Right lobe of liver (tissue), 6 donors: ENCODE measurements at places on chromosomes 1 and 21. TPM values are rescaled to one million over a fixed set of nuclear protein-coding genes. Genes with fewer than 3 reads are reported as not detected.

Gene CYP4A11
- 192 TPM for total RNA-seq

GRCh38 chr1:184383772-184384323 lies 3.0 kb upstream of the C1orf21 start:
- H3K27me3 ChIP-seq = no peaks in the 10 kb centered on the region
- H3K4me1 ChIP-seq = no peaks in the 10 kb centered on the region
- no peak overlapping the region for H3K27ac ChIP-seq
- H3K36me3 ChIP-seq = no peaks in the 10 kb centered on the region
- no peak for DNase-seq

Gene LMX1A
- total RNA-seq = not detected

Gene ZNF697
- total RNA-seq = 2.6 TPM

Gene HOOK1
- 28.7 TPM for total RNA-seq

GRCh38 chr21:22474403-22474802 lies 1476.2 kb downstream of the NCAM2 start:
- H3K27me3 ChIP-seq = no peaks in the 10 kb centered on the region
- no peak overlapping the region for H3K27ac ChIP-seq
- H3K4me1 ChIP-seq = no peaks in the 10 kb centered on the region
- no peak for DNase-seq
- H3K4me3 ChIP-seq = no peak overlapping the region

Gene IL12RB2
- total RNA-seq = 0.31 TPM

- H3K36me3 ChIP-seq = no peaks in the 10 kb centered on the region
- H3K4me1 ChIP-seq = no peaks in the 10 kb centered on the region
- no peak overlapping the region for H3K4me3 ChIP-seq
- no peaks in the 10 kb centered on the region for H3K27me3 ChIP-seq
- H3K27ac ChIP-seq = no peak overlapping the region
- no peak for DNase-seq
These were observed 258.0 kb upstream of the VAMP3 start for GRCh38 chr1:7513081-7513480.

Gene PLXNA2
- 5.6 TPM for total RNA-seq

Gene CREG1
- total RNA-seq = 225 TPM

- DNase-seq = no peak
- H3K27me3 ChIP-seq = no peaks in the 10 kb centered on the region
- peaks cover 32% of the 10 kb centered on the region for H3K4me1 ChIP-seq
- no peaks in the 10 kb centered on the region for H3K36me3 ChIP-seq
These were observed 62.7 kb upstream of the ABCD3 start for GRCh38 chr1:94355485-94355980.

Gene OR2L5
- not detected for total RNA-seq

DNA sequence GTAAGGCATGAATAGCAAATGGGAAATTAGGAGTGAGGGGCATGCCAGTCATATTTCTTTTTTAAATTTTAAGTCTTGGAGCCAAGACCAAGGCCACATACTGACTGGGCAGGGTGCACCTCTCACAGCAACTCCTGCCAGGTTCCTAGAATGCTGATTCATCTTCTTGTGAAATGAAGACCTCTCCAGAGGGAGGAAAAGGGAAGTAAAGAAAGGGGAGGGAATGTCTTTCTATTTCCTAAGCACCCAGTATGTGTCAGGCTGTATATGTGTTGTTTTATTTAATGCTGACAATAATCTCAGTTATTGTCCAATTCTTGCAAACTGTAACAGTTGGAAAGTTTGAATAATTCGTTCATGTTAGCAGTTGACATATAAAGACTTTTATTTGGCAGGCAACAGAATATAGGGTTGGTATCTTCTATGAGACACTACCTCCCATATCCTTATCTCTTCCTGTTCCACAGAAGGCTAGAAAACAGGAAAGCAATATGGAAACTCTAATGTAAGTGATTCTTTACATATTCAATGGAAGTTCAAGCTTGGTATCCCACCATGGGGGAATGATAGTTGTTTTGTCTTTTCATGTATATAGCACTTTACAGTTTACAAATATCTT lies 259.1 kb upstream of the USP24 start:
- no peak for DNase-seq
- H3K36me3 ChIP-seq = no peaks in the 10 kb centered on the region
- no peak overlapping the region for H3K27ac ChIP-seq
- no peaks in the 10 kb centered on the region for H3K27me3 ChIP-seq
- no peaks in the 10 kb centered on the region for H3K4me1 ChIP-seq

Gene KIRREL1
- total RNA-seq = 4.9 TPM

Gene FMO2
- 6.8 TPM for total RNA-seq

Gene SEMA6C
- total RNA-seq = 3.3 TPM

Gene HUNK
- total RNA-seq = 0.12 TPM

Gene RAB7B
- 0.43 TPM for total RNA-seq

Gene PIGR
- 126 TPM for total RNA-seq

- no peaks in the 10 kb centered on the region for H3K27me3 ChIP-seq
- no peak for DNase-seq
- H3K4me1 ChIP-seq = no peaks in the 10 kb centered on the region
- H3K36me3 ChIP-seq = no peaks in the 10 kb centered on the region
These were observed 249.7 kb downstream of the RHOU start for GRCh38 chr1:228984646-228985631.

- H3K27me3 ChIP-seq = no peaks in the 10 kb centered on the region
- no peaks in the 10 kb centered on the region for H3K4me1 ChIP-seq
- H3K4me3 ChIP-seq = no peak overlapping the region
- peaks cover 29% of the 10 kb centered on the region for H3K36me3 ChIP-seq
- DNase-seq = no peak
- no peak overlapping the region for H3K27ac ChIP-seq
These were observed 5.3 kb downstream of the MRPS15 start for GRCh38 chr1:36458910-36459309.
